Left colon (tissue), 2 donors: ENCODE measurements at places on chromosomes 1 and 21. TPM values are rescaled to one million over a fixed set of nuclear protein-coding genes. Genes with fewer than 3 reads are reported as not detected.

Gene UBE2U
- not detected for total RNA-seq

Gene OSCP1
- 2.7 TPM for total RNA-seq

Gene SLC44A3
- 72.1 TPM for total RNA-seq

Gene GNG4
- 5.0 TPM for total RNA-seq

Gene CAPN8
- total RNA-seq = 87.8 TPM

Gene SPATA46
- total RNA-seq = not detected

Gene ANKRD35
- 0.53 TPM for total RNA-seq

Gene REG4
- total RNA-seq = 35.7 TPM

Gene RIPK4
- 11.0 TPM for total RNA-seq

Gene TRPM2
- 3.3 TPM for total RNA-seq

GRCh38 chr1:231571904-231572303 is 43.4 kb downstream of the TSNAX start:
- DNase-seq = no peak

DNA sequence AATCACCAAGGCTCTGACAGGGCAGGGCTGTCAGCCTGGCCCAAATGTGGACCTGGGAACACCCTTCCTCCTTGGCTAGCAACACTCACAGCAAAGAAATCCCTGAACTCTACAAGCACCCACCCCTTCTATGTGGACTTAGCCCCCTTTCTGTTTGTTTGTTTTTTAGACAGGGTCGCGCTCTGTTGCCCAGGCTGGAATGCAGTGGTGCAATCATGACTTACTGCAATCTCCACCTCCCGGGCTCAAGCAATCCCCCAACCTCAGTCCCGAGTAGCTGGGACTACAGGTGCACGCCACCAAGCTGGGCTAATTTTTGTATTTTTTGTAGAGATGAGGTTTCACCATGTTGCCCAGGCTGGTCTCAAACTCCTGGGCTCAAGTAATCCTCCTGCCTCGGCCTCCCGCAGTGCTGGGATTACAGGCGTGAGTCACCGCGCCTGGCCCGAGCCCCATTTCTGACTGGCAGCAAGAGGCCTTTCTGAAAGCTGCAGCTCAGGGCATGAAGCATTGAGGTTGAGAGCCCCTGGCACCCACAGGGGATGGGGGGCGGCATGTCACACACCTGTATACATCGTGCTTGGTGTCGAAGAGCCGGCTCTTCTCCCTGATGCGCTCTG is 16.2 kb downstream of the RIPK4 start:
- no peak for DNase-seq

- DNase-seq = no peak
These were observed 37.9 kb downstream of the GNG12 start for GRCh38 chr1:67795179-67795912.

GRCh38 chr1:193348091-193348768 is 161.8 kb upstream of the B3GALT2 start:
- no peak for DNase-seq

GRCh38 chr1:159921700-159922504 is 3.4 kb downstream of the TAGLN2 start:
- peak; percentile 59 for DNase-seq

DNA sequence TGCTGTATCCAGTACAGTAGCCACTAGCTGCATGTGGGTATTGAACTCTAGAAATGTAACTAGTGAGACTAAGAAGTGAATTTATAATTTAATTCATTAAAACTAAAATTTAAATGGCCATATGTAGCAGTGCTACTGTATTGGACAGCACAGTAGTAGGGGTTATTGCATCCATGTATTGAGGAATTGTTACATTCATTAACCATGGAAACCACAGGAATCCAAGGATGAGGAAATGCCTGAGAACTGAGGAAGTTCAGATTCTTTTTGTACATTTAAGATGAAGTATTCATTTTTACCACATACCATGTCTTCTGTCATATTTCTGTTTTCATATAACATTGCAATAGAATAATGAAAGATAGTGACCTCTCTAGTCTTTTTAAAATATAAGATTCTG is 2.6 kb downstream of the MTF2 start:
- DNase-seq = no peak

DNA sequence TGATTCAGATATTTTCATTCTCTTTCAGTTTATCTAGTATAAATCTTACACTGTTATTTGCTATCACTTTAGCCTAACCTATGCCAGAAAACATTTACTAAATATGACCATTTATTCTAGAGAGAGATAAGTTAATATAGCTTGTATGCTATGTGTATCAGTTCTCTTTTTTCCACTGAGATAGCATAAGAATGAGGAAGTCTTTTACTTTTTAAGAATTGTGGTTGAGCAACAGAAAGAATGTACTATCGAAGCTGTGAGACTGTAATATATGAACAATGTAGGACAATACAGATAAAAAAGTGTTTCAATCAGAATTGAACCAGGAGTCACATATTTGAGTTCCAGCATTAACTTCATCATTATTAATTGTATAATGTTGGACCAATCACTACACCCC is 479.9 kb upstream of the PLXNA2 start:
- DNase-seq = no peak

DNA sequence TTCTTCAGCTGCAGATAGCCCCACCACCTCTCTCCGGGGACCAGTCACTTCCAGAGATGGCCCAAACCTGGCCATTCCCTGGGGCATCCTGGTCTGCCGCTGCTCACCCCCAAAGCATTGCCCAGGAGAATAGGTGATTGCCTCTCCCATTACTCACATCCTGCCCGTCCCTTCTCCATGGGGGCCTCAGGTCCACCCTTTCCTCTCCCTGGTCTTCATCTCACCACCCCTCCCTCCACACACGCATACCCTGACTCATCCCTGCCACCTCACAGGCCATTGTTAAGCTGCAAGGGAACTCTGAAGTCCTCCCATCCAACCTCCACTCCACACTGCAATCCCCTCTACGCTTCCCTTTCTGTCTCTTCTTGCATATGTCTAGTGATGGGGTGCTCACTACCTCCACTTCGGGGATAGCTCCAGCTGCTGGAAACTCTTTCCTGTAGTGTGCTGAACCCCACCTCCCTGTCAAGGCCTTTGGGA is at the start of gene PLEKHG5:
PLEKHG5 (minus strand) TSS at position 188 of the 483 bp plus-strand sequence. CDS start 14,096 bp downstream, outside the sequence.
- no peak for DNase-seq

- no peak for DNase-seq
These were observed 28.3 kb upstream of the TMEM51 start for GRCh38 chr1:15125101-15125745.

DNA sequence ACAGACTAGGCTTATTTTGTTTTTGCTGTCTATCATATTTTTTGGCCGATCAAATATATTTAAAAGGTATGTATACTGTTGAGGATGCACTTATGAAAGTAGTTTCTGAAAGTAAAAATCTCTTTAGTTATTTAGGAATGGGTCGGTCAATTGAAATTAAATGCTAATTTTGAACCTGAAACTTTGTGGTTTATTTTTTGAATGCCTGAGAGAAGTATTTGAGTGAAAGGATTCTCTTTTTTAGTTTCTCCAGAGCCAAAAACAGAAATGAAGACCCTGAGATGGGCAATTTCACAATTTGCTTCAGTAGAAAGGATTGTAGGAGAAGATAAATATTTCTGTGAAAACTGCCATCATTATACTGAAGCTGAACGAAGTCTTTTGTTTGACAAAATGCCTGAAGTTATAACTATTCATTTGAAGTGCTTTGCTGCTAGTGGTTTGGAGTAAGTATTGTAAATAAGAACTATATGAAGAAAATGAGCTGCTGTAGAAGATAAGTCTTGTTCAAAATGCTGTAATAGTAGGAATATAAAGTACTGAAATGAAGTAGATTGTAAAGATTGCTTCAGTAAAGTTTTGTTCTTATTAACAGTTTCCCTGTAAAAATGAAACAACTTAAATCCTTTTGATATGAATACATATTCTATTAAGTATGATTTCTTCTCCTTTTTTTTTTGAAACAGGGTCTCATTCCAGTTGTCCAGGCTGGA is 11.5 kb downstream of the USP1 start:
- DNase-seq = no peak

DNA sequence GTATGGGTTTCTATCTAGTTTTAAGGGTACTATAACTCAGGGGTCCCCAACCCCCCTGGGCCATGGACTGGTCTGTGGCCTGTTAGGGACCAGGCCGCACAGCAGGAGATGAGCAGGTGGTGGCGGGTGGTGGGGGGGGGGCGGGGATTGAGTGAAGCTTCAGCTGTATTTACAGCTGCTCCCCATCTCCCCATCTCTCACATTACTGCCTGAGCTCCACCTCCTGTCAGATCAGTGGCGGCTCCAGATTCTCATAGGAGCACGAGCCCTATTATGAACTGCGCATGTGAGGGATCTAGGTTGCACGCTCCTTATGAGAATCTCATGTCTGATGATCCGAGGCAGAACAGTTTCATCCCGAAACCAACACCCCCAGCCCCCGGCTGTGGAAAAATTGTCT is 95.1 kb upstream of the SLC45A1 start:
- DNase-seq = no peak

- DNase-seq = no peak
These were observed 16.5 kb upstream of the ASAP3 start for GRCh38 chr1:23500466-23500865.
